ENCODE measurements at places on chromosomes 3 and 15.

DNA sequence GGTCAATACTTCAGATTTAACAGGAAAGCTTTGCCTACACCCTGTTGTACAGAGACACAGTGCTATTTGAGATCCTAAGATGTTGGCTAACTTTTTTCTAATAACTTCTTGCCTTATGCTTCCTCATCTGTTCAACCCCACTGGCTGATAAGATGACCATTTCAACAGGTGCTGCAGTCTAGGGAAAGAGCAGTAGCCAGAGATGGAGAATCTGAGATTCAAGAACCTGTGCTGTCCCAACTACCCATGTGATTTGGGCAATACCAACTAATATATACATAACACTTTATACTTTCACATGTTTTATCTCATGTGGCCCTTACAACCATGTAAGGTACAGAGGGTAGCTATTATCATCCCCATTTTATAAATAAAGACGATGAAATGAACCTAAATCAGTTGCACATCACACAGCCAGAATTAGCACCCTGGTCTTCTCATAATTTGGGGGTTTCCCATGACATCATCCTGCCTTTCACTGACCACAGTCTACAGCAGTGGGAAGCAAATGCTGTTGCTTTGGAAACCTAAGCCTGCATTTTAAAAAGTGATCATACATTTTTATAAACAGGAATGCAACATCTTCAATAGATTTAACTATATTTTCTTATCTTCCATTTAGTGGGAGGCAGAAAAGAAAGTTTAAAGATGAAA lies 9.7 kb downstream of the TTC23 start:
- no peak for DNase-seq

GRCh38 chr3:187843654-187844053 lies 98.4 kb upstream of the BCL6 start:
- DNase-seq = no peak

DNA sequence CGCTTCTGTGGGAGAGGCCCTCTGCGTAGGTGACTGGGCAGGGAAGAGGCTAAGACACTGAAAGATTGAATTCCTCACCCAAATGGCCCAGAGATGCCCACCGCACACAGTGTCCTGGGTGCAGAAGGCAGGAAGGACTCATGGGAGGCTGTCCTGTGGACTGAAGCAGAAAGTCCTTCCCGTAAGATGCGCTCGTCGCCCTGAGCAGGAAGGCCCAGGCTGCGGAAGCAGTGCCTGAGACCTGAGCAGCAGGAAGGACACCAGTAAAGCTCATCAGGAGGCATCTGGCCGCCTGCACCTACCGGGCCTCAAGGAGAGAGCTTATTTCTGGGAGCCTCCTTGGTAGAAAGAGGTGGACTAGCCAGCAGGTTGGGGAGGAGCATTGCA lies 3.3 kb downstream of the PAK6 start:
- no peak for DNase-seq

DNA sequence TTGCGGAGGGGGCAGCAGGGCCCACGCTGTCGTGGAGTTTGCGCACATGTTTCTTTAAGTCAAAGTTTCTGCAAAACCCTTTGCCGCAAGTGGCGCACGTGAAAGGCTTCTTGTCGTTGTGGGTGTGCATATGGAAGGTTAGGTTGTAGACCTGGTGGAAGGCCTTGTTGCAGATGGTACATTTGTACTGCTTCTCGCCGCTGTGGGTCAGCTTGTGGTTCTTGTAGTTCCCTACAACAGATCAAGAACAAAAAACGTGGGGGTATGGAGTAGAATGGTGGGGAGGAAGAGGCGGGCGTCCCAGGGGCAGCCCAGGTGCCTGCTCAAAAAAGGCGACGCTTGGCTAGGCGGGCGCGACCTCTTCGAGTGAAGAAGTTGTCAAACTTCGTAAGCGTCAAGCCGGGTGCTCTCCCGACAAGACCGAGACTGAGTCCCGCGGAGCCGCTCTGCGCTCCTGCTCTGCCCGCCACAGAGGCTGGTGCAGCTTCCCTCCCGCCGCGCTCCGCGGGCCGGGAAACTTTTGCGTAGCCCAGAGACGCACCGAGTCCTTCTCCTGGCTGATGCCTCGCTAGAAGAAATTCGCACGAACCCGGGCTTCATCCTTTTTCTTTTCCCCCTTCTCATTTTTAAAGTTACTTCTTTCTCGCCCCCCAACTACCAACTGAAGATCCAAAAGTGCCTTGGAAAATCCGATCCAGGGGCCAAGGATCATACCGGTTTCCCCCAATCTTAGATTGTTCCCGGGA lies 3.1 kb downstream of the FEZF2 start:
- no peak for DNase-seq

DNA sequence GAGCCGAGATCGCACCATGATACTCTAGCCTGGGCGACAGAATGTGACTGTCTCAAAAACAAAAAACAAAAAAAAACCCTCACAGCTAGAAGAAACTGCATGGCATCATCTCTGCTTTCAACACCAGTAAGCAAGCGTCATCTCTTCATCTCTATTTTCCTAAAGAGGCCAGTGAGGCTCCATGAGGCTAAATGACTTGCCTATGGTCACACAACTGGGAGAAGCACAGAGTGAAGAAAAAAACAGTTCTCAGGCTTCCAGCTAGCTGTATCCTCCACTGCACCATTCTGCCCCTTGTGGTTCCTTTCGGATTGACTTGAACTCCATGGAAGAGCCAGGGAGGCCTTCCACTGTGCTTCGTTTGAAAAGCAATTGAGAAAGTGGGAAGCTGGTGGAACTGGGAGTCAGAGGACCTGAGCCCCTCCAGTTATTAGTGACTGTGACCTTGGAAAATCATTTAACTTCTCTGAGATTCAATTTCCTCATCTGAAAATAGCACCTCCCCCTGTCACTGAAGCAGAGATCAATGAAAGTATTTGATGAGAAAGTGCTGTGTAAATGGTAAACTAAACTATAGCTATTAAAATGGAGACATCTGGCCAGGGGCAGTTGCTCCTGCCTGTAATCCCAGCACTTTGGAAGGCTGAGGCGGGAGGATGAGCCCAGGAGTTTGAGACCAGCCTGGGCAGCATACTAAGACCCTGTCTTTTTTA lies 32.1 kb upstream of the DENND4A start:
- DNase-seq = no peak

DNA sequence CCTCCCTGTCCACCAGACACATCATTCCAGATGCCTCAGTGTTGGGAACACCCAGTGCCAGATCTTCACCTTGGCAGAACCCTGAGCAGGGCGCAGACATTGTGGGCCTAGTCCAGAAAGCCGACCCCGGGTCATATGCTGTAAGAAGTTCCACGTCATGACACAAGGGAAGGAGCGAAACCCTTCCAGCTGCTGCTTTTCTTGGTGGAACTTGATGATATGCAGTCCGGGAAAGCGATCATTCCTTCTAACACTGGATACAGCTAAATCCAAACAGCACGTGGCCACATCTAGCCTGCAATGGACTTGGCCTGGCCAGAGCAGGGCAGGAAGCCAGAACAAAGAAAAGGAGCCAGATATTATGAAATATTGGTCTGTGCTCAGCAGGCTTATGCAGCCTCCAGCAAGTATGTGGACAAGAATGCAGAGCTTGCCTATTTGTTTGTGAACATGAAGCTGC lies 22.0 kb downstream of the GASK1A start:
- DNase-seq = no peak

GRCh38 chr3:195134431-195134830 lies 136.5 kb downstream of the XXYLT1 start:
- no peak for DNase-seq

DNA sequence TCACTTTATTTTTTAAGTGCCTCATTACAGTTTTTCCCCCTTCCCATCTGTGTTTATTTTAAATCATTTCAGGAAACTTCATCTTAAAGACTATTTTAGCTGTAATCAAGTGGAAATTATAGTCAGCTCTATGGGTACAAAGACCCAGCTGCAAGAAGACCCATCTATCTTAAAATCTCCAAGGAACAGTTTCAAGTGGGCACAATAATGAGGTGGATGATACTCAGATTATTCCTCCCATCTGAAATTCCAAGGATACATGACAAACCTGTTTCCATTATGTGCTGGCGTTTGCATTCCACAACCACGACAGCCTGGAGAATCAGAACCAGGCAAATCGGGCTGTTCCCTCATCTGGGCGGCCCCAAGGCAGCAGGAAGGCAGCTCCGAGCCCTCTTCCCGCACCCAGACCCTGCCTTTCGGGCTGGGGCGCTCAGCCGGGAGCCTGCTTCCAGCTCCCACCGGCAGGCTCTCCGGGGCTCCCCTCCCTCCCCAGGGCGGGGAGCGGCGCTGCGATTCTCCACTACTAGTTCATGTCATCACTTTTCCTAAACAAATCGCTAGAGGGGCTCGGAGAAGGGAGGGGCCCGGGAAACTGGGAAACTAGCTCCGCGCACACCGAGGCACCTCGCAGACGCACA lies at the start of gene MGLL:
Gene MGLL, minus strand, starts transcription at position 475 of the 641 bp plus-strand sequence. Its CDS starts 197 bp downstream, at position 278.
- no peak for DNase-seq

- no peak for DNase-seq
Measured at GRCh38 chr3:98565843-98566242, 27.6 kb downstream of the CPOX start.

- no peak for DNase-seq
Measured at GRCh38 chr3:140056047-140056446, 121.1 kb downstream of the CLSTN2 start.

GRCh38 chr3:122942937-122943827 lies 84.4 kb downstream of the SEMA5B start:
- no peak for DNase-seq

DNA sequence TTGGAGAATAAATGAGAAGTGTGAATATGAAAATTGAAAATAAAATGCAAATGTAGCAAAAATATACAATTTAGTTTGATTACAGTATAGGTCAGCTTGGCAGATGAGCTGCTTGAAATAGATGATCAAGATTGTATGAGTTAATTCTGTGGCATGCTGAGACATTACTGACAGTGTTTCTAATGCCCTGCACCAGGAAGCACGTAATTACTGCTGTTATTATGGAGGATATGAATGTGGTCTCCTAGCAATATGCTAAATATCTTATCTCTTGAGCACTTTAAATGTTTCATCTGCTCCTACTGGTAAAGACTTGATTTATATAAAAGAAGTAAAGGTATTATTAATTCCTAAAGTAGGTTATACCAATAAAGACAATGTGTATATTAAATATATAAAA lies 1015.5 kb downstream of the PLOD2 start:
- no peak for DNase-seq

- no peak for DNase-seq
Measured at GRCh38 chr3:128568602-128569490, 75.8 kb upstream of the GATA2 start.

DNA sequence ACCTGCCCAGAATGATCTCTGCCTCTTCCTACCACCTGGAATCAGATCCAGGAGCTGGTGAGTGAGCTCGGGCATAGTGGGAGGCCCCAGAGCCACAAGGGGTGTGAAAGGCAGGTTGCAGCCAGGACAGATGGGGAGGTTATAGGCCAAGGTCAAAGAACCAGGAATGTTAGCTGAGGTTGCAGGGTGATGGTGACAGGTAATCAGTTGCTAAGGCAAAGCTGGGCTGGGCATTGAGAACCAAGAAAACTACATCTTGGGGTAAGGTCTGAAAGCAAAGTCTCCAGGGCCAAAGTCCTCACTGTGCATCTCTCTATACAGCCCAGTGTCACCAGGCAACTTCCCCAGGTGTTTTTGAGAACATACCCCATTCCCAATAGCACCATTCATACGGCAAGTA lies 38.4 kb upstream of the SLC6A11 start:
- DNase-seq = no peak

DNA sequence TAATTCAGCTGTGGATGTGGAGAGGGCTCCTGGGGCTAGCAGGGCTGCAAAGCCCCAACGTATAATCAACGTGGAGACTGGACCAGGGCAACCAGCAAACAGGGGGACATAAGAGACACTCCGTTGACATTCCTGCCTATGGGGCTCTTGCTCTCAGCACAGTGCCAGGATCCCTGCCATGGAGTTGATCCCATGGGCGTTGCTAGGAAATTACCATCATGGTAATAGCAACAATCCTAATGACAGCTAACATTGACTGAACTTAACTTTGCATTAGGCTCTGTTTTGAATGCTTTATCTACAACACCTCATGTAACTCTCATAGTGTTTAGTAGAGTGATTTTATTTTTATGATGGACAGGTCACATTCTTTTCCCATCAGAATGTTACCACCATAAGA lies 16.9 kb downstream of the GASK1A start:
- DNase-seq = no peak

DNA sequence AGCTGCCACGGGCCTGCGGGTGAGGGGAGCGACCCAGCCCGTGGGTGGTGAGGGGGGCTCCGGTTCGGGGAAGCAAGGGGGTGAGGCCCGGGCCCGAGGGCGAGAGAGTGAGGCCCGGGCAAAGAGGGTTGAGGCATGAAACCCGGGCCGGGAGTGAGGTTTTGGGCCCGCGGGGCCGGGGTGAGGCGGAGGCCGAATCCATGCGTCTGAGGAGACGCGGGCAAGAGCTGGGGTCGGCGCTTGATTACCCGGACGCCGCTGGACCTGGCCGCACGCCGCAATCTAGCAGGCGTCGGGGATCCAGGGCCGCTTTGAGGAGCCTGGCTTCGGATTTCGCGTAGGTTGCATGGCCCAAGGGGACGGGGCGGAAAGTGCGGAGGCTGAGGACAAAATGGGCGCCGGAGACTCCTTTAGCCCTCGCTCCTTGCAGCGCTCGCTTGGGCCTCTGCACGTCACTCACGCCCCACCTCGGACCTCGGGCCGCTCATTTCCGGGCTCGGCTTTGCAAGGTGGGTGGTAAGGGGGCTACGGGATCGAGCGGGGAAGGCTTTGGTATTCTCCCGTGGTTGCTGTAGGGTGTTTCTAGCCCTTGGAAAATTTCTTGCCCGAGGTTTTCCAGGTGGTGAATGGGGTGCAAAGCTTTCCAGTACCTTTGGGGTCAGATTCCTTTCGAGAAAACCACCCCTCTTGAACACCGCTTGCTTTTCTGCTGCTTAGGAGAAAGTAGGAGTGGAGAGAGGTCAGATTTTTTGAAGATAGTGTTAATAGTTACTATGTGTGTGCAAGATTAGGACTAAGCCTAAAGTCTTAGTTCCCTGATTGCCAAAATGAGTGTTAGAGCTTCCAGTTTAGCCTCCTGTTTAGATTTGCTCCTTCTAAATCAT lies 827 bp downstream of the SLC25A36 start:
- DNase-seq = peak; percentile 36

- DNase-seq = no peak
Measured at GRCh38 chr3:59065240-59065639, 15.4 kb upstream of the CFAP20DC start.

DNA sequence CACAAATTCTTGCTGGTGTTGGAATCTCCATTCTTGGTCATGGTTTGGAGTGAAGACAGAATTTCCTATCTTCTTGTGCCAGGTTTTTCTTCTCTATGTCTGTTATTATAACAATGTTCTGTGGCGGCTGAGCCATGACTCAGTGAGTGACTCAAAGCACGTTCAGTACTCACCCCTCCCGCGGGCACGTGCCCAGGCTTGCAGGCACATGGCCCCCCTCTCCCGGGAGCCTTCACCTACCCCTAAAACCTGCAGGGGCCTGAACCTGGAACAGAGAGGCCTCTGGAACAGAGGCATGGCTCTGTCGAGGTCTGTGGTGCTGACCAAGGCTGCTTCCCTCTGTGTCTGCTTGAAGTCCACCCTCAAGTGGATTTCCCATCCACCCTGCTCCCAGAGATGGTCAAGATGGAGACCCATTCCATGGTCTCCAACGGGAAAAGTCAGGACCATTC lies 27.6 kb downstream of the PLXNB1 start:
- DNase-seq = no peak

Data from KG1 (cell line).